ENCODE measurements at places on chromosomes 11 and 22.
A peak's percentile ranks its signal among the peaks of the same experiment; 100 is the strongest.

- no peak for DNase-seq
Measured at GRCh38 chr22:28151151-28151816, 232.2 kb upstream of the PITPNB start.

DNA sequence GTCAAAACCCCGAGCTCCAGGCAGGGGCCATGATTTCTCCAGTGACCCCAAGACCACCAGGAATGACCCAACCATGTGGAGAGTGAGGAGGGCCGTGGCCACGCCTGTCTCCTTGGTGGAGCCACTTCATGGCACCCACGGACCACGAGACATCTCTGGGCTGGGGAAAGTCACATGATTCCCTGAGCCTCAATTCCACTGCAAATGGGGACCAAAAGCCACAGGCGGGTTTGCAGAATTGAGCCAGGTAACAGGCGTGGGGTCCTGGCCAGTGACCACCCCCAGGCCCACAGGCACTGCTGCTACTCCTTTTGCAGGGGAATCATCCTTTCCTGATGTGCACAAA, 178.9 kb downstream of the CTTN start:
- no peak for DNase-seq

GRCh38 chr11:86068138-86068871, 579 bp downstream of the PICALM start:
- peak; percentile 20 for DNase-seq

DNA sequence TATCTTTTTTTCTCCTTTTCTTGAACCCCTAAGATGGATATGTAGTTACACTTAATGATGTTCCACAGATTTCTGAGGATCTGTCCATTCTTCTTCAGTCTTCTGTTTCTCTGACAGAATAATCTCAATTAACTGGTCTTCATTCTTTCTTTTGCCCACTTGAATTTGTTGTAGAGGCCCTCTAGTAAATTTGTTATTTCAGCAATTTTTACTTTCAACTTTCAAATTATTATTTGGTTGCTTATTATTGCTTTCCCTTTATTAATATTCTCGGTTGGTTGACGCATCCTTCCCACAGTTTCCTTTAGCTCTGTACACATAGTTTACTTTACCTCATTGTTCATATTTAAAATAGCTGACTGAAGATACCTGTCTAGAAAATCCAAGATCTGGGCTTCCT, 1013.7 kb upstream of the CNTN5 start:
- no peak for DNase-seq

- DNase-seq, result no peak
Measured at GRCh38 chr11:9689721-9690120, 25.8 kb downstream of the SWAP70 start.

DNA sequence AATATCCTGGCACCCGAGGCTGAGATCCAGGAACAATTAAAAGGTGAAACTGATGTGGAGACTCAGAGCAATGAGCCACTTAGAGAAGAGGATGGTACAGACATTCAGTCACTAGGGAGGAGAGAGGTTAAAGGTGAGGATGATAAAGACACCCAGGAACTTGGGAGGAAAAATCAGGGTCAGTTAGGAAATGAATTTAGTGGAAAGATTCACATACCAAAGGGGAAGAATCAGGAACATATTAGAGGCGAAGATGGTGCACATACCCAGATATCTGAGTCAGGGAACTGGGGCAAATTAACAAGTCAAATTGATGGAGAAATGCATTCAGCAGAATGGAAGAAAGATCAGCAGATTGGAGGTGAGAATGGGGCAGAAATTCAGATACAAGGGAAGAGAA, 4.1 kb upstream of the MEI1 start:
- DNase-seq, result no peak

DNA sequence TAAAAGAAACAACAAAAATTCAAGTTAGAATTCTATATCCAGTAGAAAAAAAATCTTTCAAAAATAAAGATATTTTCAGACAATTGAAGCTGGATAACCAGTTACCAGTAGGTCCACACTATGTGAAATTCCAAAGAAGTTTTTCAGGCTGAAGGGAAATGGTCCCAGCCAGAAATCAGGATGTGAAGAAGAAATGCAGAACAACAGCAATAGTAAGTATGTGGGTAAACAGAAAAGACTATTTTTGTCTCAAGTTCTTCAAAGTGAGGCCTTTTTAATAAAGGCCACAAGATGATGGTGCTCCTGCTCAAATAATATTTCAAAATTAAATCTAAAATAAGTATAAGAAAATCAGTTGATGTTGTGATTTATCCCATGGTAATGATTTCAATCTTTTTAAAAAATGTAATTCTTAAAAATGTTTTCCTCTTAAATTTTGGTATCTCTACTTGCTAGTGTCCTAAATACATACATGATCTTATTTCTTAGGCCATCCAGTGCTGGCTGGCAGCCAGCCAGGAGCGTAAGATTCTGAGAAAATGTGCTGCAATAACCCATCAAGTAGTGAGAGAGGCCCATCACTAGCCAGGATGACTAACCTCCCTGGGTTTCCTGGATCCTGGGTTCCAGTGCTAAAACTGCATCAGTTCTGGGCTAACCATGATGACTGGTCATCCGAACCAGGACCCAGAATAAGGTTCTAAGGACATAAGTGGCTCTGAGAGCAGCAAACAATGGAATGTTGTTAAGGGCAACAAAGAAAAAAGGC, 15.6 kb upstream of the UCP3 start:
- no peak for DNase-seq

DNA sequence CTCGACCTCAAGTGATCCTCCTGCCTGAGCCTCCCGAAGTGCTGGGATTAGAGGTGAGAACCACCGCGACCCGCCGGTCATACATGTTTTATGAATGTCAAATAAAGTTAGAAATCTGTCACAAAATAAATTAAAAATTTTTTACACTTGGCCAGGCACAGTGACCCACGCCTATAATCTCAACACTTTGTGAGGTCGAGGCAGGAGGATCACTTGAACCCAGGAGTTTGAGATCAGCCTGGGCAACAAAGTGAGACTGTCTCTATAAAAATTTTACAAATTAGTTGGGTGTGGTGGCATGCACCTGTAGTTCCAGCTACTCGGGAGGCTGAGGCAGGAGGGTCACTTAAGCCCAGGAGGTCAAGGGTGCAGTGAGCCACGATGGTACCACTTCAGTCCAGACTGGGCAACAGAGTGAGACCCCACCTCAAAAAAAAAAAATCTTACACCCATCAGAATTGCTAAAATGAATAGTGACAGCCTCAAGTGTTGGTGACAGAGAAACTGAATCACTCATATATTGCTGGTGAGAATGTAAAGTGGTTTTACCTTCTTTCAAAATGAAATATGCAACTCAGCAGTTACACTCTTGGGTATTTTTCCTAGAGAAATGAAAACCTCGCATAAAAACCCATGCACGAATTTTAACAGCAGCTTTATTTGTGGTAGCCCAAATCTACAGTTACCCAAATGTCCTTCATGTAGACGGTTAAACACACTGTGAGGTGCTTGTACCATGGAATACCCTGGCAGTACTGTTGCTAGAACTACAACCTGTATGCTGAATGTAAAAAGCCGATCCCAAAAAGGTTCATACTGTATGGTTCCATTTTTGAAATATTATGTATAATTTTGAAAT, 55.4 kb downstream of the MED15 start:
- DNase-seq, result no peak

DNA sequence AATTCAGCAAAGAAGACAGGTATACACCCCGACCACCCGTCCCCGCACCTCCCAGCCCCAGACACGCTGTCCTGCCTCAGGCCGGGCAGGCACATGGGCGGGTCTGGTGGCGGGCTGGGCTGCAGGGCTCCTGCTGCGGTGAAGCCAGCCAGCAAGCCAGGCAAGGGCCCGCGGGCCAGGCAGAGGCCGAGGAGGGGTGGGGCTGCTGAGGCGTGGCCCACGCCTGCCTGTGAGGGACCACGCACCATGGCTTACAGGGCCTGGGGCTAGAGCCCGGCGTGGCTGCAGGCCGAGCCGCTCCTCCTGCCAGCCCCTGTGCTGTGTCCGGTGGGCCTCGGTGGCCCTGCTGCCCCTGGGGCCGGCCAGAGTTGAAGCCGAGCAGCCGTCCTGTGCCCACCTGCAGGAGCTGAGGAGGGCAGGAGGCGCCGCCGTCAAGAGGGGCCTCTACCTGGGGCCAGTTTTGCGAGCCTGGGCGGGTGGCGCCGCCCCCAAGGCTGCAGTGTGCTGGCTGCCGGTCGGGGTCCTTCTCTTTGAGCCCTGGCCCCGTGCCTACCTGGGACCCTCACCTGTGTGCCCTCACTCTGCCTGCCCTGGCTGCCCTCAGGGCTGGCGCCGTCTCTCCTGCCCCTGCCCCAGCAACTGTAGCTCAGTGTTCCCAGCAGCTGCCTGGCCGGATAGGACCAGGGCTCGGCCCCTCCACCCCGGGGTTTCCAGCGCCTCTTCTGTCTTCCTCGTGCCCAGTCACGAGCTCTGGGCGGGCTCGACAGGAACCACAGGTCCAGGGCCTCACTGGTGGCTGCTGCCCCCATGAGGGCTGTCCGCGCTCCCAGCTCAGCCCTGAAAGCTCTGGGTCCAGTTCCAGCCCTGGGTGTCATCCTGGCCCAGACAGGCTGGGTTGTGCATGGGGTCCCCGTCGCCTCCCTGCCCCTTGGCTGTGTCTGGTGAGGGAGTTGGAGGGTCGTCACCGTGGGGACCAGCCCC, 38.4 kb downstream of the MOB2 start:
- DNase-seq, result no peak

- DNase-seq, result no peak
Measured at GRCh38 chr11:132048040-132048439, 677.6 kb downstream of the NTM start.

- DNase-seq, result no peak
Measured at GRCh38 chr11:95674657-95675358, 114.8 kb downstream of the FAM76B start.

GRCh38 chr22:19820880-19821522, 33.7 kb downstream of the GNB1L start:
- no peak for DNase-seq

GRCh38 chr22:26570864-26571525, 18.9 kb downstream of the TPST2 start:
- no peak for DNase-seq

- no peak for DNase-seq
Measured at GRCh38 chr11:28981381-28981780, 873.2 kb downstream of the METTL15 start.

DNA sequence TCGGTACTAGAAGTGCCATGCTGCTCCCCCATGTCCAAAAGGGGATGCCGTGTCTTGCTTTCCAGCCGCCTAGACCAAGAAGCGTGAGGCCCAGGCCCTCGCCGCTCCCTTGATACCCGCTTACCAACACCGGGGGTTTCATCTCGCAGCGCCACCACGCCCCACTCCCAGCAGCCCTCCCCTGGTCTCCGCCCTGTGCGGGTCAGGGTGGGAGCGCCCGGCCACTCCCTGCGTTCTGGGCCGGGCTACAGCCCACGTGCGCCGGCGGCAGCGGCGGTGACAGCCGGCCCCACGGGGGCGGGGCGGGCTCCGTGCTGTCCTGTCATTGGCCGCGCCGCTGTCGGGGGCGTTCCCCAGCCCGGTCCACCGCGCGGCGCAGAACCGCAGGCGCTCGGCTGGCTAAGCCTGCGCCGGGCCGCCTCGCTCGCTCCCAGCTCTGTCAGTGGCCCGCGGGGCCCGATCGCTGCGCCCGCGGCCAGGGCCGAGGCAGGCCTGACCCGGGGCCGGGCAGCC, at the start of gene MICAL2:
MICAL2 (plus strand) TSS at position 390 of the 513 bp plus-strand sequence. CDS start 51,566 bp downstream, outside the sequence.
- DNase-seq, result peak; percentile 36

- no peak for DNase-seq
Measured at GRCh38 chr22:32901925-32902324, 100.4 kb downstream of the TIMP3 start.

GRCh38 chr11:61959114-61959513, 8.3 kb downstream of the FTH1 start:
- no peak for DNase-seq

All from stimulated activated CD4-positive, alpha-beta T cell treated with anti-CD3 and anti-CD28 coated beads, TNF-alpha, amount 100 ng/mL, for 1 hour (primary cell).